Cerebellar nuclear complex (tissue), 1 donor: ENCODE measurements at places on chromosomes 16 and 17.

GRCh38 chr16:5903153-5903552, 805.6 kb upstream of the EEF2KMT start:
- no peak for DNase-seq

GRCh38 chr16:89700649-89701424, 668 bp downstream of the SPATA2L start:
- no peak for DNase-seq

- peak; percentile 54 for DNase-seq
These were observed 1.5 kb upstream of the ALOXE3 start for GRCh38 chr17:8119581-8120519.

- DNase-seq = no peak
These were observed 2.0 kb downstream of the CBX4 start for GRCh38 chr17:79836972-79837887.

GRCh38 chr16:86732621-86733295, 154.4 kb downstream of the FOXL1 start:
- DNase-seq = no peak

GRCh38 chr17:49585422-49586027, 9.9 kb downstream of the NXPH3 start:
- DNase-seq = no peak

- no peak for DNase-seq
These were observed 22.8 kb upstream of the ACSM2B start for GRCh38 chr16:20598832-20599469.

GRCh38 chr17:77616254-77616731, 342.2 kb upstream of the TNRC6C start:
- DNase-seq = no peak

DNA sequence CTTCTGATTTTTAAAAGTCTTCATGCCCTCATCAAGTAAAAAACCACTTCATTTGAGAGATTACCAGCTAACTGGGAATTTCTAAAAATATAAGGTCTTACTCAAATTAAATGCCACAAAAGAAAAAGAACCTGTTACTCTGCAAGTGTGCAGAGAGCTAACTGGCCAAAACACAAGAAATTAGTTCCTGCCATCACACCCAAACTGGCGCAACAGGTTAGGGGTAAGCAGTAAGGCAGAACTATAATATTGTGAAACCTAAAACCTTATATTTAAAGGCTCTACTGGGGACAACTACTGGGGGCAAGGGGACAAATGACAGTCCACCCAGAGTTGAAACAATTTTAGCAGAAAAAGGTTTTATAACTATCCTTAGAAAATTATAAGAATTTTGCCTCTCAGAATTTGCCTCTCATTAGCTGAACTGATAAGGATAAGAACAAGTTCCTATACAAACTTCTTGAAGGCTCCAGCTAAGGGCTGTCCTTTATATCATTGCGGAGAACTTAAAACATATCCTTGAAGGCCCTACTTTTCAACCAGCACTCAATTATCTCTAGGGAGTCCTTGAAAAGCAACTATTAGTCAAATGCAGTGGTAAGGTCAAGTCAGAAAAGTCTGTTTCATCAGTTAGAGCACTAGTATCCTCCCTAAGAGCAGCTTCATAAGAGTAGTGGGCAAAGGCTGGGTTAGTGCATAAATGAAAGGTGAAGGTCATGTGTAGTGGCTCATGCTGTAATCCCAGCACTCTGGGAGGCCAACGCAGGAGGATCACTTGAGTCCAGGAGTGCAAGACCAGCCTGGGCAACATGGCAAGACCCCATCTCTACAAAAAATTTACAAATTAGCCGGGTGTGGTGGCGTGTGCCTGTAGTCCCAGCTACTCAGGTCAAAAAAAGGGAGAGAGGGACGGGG, 31.5 kb downstream of the SMURF2 start:
- no peak for DNase-seq

DNA sequence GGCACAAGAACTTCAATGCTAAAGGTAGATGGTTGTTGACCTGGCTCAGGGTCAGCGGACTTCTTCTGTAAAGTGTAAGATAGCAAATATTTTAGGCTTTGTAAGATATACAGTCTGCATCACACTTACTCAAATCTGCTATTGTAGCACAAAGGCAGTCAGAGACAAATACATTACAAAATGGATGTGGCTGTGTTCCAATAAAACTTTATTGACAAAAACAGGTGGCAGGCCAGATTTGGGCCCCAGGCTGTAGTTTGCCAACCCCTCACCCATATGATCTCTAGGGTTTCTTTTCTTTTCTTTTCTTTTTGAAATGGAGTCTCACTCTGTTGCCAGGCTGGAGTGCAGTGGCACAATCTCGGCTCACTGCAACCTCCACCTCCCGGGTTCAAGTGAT, 39.5 kb upstream of the TMEM132E start:
- no peak for DNase-seq

GRCh38 chr17:79948406-79948944, 87.2 kb downstream of the TBC1D16 start:
- DNase-seq = no peak

DNA sequence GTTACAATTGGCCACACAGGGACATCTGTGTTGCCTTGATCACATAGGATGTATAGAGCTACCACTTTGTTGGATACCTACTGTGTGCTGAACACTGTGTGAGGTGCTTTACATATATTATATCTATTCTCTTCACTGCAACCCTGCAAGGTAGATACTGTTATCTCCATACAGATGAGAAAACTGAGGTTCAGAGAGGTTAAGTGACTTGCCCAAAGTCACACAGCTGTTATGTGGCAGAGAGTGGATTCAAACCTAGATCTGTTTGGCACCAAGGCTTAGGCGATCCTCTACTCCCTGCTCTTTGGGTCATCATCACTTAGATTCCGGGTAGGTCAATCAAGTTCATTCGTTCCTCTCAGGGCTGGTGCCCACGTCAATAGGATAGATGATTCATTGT, 260.5 kb upstream of the IRX3 start:
- no peak for DNase-seq

GRCh38 chr16:13902052-13902451, 17.9 kb upstream of the ERCC4 start:
- no peak for DNase-seq

DNA sequence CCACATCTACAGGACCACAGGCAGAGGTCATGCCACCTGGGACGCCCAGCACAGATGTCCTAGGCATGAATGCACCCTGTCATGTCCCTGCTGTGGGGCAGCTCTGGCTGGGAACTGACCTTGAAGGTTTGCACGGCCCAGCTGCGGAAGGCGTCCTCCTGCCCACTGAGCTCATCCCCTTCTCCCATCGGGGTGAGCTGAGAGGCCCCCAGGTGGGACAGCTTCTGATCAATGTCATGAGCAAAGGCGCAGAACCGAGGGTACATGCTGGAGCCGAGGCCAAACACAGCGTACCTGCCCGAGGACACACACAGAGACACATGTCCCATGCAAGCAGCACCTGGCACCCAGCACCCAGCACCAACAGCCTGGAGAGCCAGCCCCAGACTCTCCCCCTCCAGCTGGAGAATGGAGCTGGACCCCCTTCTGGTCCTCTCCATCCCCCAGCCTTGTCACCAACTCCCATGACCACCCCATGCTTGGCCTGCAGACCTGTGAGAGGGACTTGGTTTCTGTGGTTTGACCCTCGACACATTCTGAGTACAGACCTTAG, 31.4 kb downstream of the NOS2 start:
- DNase-seq = no peak

- no peak for DNase-seq
These were observed 55.6 kb downstream of the GRB7 start for GRCh38 chr17:39793301-39793872.

DNA sequence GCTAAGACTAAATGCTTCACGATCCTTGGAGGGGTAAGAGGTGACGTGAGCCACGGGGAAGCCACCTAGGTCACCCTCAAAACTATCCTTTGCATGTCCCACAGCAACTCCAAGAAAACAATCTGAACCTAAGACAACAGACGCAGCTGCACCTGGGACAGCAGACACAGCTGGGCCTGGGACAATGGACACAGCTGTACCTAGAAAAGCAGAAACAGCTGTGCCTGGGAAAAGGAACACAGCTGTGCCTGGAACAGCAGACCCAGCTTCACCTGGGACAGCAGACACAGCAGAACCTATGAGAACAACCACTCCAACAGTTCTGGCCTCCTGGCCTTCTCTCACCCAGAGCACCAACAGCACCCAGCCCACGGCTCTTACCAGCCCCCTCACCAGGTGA, 11.7 kb upstream of the CD300LD start:
- DNase-seq = no peak

DNA sequence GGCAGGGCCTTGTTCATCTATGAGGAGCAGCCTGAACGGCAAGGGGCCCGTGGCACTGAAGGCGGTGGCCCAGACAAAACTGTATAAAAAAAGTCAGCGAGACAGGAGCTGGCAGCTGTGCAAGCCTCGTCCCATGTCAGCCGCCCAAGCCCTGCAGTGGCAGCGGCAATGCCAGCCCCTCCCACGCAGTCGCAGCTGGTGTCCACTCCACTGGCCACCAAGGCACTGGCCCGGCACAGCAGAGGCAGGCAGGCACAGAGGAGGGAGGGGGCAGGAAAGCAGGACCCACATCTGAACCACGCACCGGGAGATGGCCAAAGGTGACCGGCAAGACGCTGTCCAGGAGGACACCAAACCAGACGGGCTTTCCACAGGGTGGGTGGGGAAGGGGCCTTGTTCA, 15.9 kb upstream of the C16orf95 start:
- no peak for DNase-seq

DNA sequence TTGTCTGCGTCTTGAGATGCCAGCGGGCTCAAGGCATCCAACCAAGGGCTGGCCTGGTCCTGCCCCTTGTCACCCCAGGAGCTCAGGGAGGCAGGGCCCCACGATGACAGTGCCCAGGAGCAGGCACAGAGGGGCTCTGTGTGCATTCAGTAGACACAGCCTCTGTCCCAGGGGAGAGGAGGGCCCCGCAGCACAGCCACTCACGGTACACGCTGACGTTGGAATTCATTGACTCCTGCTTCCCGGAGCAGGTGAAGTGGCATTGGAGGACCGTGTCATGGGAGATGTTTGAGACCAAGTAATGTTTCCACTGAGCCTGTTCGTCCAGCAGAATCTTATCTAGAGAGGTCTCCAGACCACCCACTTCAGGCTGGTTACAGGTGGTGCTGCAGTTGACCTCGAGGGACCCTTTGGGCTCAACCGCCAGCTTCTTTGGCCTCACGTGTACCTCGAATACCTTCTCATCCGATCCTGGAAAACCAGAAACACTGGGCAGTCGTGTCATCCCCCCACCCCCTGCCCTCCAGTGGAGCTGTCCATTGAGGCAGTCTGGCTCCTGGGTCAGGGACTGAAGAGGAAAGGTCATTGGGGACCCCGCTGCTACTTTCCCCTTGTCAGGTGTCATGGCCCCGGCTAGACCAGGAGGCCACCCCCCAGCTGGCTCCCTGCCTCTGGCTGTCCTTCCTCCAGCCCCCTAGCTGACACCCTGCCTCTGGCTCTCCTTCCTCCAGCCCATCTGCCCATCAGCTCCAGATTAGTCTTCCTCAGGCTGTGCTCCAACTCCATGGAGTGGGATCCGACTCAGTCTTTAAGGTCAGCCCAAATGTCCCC, 7.0 kb downstream of the PRR29 start:
- no peak for DNase-seq

- DNase-seq = no peak
These were observed 571 bp upstream of the NME1 start for GRCh38 chr17:51152766-51153209.

DNA sequence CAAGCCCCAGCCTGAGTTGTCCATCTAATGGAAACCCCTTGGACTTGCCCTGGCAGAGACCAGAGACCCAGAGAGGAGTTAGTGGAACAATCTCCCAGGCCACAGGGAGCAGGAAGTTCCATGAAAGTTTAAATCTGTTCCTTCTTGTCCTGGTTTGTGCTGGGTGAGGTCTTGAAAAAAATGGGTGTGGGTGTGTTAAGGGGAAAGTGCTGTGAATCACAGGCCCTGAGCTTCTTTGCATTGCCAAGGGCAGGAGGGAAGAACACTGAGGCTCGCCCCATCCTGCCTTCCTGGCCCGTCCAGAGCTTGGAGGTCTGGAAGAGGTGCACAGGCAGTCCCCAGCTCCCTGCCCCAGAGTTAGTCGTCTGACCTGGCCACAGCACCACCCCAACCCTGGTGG, 2.3 kb downstream of the ADORA2B start:
- no peak for DNase-seq

DNA sequence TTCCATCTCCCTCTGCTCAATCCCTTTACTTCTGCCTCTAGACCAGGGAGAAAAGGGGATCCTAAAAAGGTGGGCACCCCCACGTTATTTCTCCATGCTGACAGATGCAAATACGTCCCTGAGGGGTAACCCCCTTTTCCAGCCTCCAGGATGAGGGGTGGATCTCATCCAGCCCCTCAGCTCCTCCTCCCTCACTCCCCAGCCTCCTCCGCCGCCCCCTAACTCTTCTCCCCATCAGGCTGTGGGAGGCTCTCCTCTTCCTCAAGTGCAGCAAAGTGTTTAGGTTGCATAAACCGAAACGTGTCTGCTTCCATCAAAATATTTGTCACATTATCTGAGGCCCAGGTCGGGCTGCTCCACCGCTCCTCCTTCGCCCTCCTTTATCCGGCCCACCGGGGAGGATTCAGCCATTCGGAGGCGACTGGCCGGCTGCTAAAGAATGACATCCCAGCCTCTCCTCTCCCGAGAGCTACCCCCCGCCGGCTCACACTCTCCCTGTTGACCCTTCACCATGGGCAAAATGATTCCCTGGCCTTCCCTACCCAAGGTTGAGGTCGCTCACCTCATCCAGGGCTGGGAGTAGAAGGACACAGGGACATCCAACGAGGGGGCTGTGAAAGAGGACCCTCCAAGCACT, 1.2 kb upstream of the C1QL1 start:
- no peak for DNase-seq

DNA sequence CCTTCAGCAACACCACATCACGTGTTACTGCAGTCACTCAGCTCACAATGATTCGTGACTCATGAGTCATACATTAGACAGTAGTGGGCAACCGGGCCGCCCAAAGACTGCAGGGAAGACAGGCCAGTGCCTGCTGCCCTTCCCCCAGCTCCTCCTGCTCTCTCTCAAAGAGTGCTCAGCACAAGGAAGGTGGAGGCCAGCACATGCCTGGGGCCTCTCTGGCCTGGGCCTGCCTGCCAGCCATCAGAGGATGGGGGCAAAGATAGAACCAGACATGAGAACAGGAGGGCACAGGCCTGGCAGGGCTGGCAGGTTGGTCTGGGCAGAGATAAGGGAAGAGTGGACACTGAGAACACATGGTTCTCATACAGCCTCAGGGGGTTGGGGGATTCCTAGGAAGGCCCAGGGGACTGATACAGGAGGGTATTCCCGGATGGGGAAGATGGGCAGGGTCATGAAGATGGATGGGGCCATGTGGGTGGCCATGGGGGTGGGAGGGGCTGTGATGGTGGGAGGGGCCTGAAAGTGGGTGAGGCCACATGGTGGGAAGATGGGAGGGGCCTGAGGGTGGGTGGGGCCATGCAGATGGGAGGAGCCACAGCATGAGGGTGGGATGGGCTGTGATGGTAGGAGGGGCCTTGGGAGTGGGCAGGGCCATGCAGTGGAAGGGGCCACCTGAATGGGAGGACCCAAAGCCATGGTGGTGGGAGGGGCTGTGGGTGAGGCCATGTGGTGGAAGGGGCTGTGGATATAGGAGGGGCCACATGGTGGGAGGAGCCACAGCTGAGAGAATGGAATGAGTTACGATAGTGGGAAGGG, 29.0 kb downstream of the KATNB1 start:
- no peak for DNase-seq
